T-helper 17 cell (primary cell): ENCODE measurements at places on chromosomes 16 and 17. TPM values are rescaled to one million over a fixed set of nuclear protein-coding genes. Genes with fewer than 3 reads are reported as not detected.

Gene PROCA1
- total RNA-seq: 6.3 TPM

DNA sequence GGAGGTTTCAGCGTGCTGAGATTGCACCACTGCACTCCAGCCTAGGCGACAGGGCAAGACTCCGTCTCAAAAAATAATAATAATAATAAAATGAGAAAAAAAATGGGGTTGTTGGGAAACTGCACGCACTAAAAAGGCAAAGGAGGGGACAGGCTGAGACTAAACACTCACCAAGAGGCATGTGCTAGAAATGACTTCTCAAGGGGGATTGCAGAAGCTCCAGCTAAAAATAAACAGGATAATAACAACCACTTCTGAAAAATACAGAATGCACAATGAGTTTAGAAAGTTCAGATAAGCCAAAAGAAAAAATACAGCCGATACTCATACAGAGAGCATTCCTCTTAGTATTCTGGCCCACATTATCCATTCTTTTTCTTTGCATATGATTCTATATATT is 15.1 kb upstream of the TIMP2 start:
- H3K4me1 ChIP-seq: no peaks in the 10 kb centered on the region
- peaks cover 6% of the 10 kb centered on the region for H3K27me3 ChIP-seq
- H3K36me3 ChIP-seq: no peaks in the 10 kb centered on the region
- no peak overlapping the region for H3K4me3 ChIP-seq
- DNase-seq: no peak

GRCh38 chr16:87560428-87561199 is 41.7 kb upstream of the JPH3 start:
- no peak for DNase-seq
- H3K4me3 ChIP-seq: no peak overlapping the region
- peaks cover 17% of the 10 kb centered on the region for H3K27me3 ChIP-seq

- no peak overlapping the region for H3K27ac ChIP-seq
- DNase-seq: no peak
- peaks cover 6% of the 10 kb centered on the region for H3K27me3 ChIP-seq
- H3K36me3 ChIP-seq: peaks cover 2% of the 10 kb centered on the region
- no peak overlapping the region for H3K4me3 ChIP-seq
These were observed 31.0 kb downstream of the CCT6B start for GRCh38 chr17:34930283-34930682.

GRCh38 chr17:78441271-78441971 is 63.0 kb downstream of the PGS1 start:
- no peak overlapping the region for H3K27ac ChIP-seq
- no peak for DNase-seq
- H3K4me3 ChIP-seq: no peak overlapping the region
- H3K36me3 ChIP-seq: no peaks in the 10 kb centered on the region
